Activated CD4-positive, CD25-positive, alpha-beta regulatory T cell (primary cell): ENCODE measurements at places on chromosomes 5 and 9.

DNA sequence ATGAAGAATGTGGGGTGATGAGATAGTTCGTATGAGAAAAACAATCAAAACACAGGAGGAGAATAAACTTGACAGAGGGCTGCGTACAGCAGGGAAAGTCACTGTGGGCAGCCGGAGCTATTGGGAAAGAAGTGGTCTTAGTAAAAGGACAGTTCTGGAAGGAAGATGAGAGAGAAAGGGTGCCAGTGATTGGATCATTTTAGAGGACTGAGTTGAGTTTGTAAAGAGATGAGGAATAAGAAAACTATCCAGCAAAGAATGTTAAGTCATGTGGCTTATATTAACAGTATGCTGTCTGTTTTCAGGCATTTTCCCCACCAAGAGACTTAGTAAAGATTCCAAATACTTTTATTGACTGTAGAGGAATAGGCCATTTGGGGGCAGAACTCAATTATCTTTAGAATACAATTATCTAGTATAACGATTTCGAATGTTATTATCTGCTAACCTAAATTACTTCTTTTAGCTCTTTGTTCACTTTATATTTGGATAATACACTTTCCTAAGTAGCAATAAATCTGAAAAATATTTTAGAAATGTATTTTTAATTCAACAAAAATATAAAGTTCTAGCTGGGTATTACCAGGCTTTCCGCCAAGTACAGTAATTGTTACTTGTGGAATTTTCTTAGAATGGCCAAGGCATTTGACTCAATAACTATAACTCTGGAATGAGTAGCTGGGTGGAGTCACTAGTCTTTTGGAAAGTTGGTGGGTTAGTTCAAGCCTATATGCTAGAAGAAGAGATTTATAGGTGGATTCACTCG, 15.5 kb upstream of the LOX start:
- DNase-seq = no peak

DNA sequence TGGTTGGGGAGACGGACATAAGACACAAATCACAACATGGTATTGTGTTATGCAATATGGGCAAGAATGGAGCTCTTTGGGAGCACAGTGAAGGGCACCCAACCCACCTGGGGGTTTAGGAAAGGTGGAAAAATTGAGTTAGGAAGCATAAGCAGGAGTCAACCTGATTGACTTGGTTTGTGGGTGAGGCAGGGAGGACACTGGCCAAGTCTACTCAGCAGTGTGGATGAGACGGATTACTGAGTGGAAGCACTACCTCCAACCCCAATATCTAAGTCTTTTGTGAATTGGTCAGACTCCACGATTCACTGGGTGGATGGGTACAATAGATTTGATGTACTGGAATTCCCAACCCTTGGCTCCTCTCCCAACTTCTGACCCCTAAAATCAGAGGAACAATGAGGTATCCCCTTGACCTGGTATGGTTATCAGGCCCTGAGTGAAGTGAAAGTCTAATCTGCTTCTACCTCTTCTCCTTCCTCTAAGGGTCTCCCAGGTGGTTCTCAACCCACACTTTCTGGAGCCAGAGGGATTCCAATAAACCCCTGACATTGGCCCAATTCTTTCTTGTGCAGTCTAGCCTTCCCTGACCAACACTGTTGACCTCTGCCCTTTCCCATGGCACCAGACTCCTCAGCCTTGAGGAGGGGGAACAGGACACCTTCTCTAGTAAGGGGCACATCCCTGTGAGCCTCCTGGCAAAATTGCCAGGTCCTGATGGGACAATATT, 5.2 kb downstream of the EGR1 start:
- no peak for DNase-seq

- DNase-seq = no peak
These were observed 23.6 kb downstream of the SCAI start for GRCh38 chr9:125119643-125120286.

DNA sequence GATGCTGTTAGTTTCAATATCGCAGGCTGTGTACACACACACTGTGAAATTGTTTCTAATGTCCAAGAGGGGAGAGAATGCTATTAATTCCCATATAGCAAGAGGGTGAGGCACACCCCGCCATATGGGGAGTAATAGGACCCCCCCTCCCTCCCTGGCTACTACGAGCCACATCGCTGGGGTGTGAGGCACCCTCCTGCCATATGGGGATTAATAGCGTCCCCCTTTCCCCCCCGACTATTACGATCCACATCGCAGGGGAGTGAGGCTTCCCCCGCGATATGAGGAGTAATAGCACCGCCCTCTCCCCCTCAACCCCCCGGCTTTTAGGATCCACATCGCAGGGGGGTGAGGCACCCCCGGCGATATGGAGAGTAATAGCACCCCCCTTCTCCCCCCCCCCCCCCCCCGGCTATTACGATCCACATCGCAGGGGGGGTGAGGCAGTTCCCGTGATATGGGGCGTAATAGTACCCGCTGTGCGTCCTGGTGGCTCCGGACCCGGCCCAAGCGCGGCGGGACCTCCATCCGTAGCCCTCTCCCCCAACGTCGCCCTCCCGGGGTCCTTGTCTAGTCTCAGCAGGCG, 494 bp upstream of the STK32A start:
- no peak for DNase-seq

GRCh38 chr5:61965490-61965889, 340.5 kb upstream of the KIF2A start:
- DNase-seq = no peak

DNA sequence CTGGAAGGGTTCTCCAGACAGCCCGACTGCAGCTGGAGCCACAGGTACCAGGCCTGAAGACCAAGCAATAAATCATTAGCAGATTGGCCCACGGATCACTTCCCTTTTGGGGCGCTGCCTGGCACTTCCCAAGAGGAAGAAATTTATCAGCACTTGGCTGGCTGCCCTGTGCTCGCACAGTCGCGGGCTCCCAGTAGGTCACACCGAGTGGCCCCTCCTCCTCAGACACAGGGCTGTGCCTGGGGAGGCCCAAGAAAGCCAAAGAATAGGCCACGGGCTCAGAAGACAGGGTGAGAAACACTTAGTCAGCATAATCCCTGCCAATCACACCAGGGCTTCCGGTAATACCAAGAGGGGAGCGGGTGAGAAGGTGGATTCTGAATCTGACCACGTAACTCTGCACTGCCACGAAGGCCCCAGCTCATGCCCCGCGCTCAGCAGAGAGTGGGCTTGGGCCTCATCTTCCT, 115.7 kb upstream of the MSX2 start:
- no peak for DNase-seq

DNA sequence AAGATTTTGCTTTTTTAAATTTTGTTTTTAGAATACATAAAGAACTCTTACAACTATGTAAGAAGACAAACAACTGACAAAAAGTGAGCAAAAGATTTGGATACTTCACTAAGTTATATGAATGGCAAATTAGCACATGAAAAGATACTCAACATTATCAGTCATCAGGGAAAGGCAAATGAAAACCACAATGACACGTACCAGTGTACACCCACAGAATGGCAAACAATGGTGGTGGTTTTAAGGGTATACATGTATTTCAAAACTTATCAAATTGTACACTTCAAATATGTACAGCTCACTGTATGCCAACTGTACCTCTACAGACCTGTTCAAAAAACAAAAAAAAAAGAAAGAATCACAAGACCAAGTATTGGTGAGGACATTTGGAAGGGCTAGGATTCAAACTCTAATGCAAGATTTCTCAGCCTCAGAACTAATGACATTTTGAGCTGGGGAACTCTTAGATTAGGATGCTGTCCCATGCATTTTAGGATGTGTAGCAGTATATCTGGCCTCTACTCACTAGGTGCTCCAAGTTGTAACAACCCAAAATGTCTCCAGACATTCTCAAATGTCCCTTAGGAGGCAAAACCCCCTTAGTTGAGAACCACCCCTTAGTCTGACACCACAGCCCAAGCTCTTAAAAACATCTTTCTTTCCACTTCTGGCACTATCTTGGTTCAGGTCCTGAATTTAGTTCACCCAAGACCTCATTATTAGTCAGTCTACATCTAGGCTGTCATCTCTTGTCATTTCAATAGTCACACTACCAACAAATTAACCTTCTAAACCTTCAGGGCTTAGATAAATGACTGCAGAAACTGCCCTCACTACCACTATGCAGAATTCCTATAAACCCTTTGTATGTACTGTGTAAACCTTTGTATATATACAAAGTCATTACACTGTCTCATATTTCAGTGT, 9.7 kb downstream of the SCAI start:
- DNase-seq = no peak

- no peak for DNase-seq
These were observed 277.8 kb downstream of the RAB3C start for GRCh38 chr5:58860680-58861079.

DNA sequence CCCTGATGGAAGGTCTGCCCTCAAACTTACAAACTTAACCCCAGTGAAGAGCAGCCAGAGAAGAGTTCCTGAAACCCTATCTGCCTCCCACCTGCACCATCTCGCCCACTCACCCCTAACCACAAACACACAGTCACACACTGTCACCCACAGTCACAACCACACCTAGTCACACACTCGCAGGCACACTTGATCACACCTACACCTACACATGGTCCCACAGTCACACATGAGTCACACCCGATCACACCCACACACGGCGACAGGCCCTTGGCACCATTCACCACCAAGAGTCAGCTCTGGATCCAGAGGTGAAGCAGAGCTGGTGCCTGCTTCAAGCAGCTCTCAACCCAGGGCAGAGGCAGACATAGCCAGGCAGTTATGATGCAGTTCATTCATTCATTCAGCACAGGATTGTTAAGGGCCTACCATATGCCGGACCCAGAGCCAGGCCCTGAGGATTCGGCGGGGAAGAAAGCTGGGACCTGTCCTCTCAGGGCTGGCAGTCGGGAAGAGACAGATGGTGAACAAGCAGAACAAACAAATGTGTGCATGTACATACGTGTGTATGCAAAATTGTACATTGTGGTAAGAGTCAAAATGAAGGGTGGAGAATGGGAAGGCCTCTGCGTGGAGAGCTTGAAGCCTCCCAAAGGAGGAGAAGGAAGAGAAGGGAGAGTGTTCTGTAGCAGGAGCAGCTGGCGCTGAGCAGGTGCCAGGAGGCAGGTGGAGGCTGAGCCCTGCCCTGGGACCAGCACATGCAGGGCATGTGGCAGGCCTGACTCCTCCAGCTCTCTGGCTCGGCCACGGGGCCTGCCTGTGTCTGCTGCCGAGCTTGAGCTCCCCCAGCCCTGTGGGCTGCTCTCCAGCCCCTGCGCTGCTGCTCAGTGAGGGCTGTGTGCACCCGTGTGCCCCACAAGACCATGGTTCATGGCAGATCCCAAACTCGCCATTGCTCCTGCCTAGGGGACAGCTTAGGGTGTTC, 6.4 kb downstream of the TSPAN17 start:
- no peak for DNase-seq

DNA sequence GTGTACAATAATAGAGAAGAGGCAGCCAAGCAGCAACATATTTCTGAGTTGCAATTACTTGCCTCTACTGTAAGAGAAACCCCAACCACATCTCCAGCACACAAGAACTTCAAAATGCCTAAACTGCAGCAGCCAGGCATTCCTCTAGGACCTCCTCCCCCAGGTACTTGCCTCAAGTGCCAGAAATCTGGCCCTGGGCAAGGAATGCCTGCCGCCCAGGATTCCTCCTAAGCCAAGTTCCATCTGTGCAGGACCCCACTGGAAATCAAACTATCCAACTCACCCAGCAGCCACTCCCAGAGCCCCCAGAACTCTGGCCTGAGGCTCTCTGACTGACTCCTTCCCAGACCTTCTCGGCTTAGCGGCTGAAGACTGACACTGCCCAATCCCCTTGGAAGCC, 336.8 kb upstream of the RGMB start:
- DNase-seq = no peak

- DNase-seq = no peak
These were observed 193.2 kb downstream of the MAPKAP1 start for GRCh38 chr9:125513668-125514413.

- DNase-seq = no peak
These were observed 29.7 kb upstream of the TDRD7 start for GRCh38 chr9:97382099-97382718.

DNA sequence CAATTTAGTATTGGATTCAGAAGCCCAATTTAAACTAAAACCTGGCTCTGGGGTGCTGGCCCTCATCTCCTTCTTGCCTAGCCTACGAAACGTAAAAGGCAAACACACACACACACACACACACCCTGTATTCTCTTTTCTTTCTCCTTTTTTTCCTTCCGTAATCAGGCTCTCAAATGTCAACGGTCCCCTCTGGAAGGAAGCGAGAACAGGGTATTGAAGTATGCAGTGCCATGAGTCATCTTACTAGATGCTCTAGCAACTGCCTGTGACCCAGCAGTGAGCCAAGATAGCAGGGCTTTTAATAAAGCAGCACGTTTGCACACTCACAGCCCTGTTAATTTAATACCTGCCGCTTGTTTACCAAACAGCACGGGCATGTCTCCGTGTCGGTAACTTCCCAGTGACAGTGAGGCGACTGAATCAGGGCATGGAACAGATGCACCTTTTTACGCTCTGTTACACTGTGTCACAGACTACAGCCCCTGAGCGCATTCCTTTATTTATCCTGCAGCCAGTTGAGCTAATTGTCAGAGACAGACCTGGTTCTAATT, 243.8 kb downstream of the BNC2 start:
- DNase-seq = no peak

DNA sequence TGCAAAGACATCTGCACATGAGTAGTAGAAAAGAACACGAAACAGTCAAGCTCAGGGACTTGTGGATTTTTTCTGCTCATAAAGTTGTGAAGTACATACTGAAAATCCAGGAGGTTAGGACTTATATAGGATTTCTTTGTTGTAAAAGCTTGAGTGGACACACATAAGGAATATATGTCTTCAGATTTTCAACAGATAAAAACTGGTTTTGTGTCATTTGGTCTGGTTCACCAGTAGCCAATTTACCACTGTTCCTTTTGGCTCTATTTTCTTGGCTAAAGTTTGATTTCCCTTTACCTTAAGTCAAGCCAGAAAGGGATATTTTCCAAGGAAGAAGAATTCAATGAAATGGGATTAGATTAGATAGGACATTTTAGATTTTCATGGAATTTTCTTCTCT, 204.3 kb downstream of the NR3C1 start:
- no peak for DNase-seq

- DNase-seq = no peak
These were observed 88.0 kb upstream of the ELL2 start for GRCh38 chr5:96049398-96050272.

DNA sequence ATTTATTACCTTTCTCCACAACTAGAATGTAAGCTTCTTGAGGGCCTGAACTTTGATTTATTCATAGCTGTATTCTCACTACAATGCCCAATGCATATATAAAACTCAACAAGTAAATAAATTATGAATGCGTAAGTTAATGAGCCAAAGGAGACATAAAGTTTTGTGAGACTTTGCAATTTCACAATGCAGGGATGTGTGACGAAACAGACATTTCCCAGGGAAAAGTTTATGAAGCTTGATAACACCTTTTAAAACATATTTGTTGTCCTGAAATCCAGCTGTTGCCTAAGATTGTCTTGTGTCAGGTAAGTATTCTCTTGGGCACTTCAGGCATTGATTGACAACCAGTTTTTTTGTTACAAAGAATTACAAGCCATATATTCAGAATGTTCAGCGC, 800.1 kb downstream of the BRINP1 start:
- DNase-seq = no peak
